ENCODE measurements at places on chromosomes 13 and 19.

DNA sequence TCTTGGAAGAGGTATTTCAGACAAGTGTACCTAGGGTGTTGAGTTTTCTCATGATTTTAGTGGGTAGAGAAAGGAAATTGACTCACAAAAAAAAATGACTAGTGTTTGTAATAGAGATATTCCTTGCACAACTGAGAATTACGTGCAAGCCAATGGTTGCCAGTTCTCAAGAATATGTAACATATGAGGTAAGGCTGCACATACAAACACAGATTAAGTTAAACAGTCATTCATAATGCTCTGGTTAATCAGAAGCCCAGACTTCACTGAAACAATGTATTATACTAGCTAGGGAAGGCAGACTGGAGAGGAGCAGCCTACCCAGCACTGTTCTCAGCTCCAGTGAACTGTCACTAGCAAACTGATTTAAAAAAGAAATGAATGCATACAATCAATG, 418.3 kb downstream of the DIAPH3 start:
- DNase-seq, result no peak

DNA sequence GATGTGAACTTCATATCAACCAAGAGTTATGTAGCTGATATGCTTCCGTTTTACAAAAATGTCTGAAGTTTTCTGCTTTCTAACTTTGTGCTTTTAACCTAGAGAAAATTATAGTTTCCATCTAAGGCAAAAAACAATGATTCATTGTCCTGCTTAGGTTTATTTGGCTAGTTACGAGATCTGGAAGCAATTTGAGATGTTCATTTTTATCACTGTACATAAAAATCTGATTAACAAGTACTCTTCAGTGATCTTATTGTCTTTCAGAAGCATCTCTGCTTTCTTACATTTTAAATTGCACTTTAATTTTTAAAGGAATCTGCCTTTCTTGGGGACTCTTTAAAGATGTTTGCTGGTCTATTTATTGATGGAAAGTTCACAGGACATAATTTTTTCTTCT, 188.1 kb downstream of the RFC3 start:
- DNase-seq, result no peak

- DNase-seq, result no peak
Measured at GRCh38 chr13:90154311-90154960, 1193.1 kb upstream of the MIR17HG start.

GRCh38 chr13:99496184-99497142, 4.8 kb upstream of the TM9SF2 start:
- no peak for DNase-seq

- no peak for DNase-seq
Measured at GRCh38 chr13:106755542-106755941, 187.6 kb upstream of the ARGLU1 start.

- DNase-seq, result no peak
Measured at GRCh38 chr19:6532244-6532999, 1.6 kb downstream of the TNFSF9 start.

DNA sequence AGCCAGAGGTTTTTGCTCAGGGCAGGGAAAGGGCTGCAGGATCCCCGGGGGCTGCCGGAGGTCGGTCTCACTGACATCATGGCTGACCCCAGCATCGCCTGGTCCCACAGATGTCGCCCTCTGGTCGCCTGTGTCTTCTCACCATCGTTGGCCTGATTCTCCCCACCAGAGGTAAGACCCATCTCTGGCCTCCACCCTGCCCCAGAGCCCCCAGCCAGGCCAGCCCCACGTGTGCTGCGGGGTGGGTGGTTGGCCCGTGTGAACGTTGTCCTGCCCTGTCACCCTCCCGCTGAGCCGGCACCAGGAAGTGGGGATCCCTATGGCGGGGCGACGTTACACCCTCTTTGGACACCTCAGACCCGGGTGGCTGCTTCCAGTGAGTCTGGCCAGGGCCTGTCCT, 906 bp downstream of the FXYD5 start:
- DNase-seq, result no peak

DNA sequence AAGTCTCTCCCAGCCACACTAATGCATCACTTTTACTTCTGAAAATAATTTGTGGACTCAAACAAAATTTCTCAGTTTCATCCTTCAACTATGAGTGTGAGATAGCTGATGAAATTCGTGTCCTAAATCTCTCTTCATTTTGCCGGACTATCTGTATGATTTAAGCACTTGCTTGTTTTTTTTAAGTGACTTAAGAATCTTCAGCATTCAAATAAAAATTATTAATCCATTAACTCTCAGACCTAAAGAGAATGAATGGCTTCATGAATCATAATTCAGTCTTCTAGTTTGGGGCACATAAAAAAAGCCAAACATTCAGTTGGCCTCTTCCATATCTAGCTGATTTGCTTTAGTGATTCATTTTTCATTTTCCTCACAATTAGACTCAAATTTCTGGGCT, 579.5 kb downstream of the DCT start:
- DNase-seq, result no peak
